ENCODE measurements at places on chromosomes 3 and 15.

DNA sequence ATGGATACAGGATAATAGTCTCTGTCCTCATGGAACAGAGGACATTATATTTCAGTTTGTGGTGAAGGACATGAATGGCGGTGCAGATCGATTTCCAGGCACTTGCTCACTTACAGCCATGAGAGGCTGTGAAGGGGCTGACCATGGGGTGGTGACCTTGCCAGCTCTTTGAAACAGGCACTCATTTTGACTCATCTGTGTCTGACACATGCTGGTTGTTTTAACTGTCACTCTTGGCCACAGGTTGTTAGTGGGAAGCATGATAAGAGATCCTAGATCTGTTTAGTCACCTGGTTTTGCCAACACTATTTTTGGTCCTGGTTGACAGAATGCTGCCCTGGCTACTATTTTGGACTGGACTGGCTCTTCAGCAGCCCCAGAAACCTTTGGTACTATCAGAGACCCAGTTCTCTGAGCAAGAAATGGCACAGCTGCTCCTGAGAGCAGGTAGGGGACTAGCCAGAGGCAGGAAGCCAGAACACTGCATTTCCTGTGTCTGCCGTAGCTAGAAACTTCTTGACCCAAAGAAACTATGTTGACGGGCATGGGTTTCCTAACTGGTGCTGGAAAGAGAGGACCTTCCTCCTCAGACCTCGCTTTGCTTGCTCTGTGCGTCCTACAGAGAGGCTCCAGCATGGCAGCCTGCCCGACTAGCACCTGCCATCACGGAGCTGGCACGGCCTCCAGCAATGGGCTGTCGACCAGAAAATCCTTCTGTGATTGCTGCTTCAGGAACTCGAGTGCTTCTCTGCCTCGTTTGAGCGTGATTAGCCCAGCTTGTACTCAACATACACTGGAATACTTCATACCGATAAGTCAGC, 6.3 kb downstream of the PXYLP1 start:
- DNase-seq, result no peak

- DNase-seq, result no peak
Measured at GRCh38 chr3:56404884-56405283, 63.4 kb downstream of the ERC2 start.

DNA sequence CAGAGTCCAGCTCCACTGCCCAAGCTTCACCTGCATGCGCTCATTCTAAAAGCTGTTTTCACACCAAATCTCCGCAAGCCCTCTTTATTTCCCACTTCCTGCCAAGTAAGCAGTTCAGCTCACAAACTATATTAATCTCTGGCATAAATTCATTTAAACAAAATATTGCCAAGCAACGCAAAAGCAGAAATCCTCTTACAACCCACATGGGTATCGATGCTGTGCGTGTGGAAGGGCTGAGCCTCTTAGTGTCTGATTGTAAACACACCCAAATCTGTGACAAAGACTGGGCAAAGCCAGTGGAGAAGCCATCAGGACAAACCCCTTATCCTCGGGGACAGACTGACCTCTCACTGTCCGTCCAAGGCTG, 124.3 kb upstream of the ATP2B2 start:
- no peak for DNase-seq

GRCh38 chr15:39354189-39354588, 226.7 kb upstream of the THBS1 start:
- no peak for DNase-seq

GRCh38 chr3:87101861-87102625, 111.1 kb upstream of the VGLL3 start:
- DNase-seq, result no peak

DNA sequence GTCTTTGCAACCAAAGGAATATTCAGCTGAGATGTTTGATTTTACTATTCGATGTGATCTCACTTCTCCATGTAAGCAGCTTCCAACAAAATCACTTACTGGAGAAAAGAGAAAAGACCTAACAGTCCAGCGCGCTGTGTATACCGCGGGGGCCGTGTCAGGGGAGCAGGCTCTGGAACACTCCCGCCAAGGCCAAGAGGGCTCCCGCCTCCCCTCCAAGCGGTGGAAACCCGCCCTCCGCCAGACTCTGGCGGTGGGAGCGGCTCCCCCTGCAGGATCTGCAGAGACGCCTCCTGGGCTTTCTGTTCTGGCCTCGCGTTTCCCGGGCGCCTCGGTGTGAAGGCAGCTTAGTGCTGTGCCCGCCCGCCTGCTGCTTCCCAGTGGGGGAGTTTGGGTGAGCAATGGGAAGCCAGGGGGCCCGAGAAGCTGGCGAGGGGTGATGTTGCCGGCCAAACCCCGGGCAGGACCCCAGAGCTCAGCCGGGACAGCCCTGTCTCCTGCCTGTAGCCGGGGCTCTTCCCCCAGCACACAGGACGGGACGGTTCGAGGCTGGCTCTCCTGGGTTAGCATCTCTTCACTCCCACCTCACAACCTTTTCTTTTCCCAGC, 36.3 kb downstream of the CHST14 start:
- DNase-seq, result peak; percentile 81

- no peak for DNase-seq
Measured at GRCh38 chr3:51057121-51057520, 328.0 kb upstream of the MANF start.

- DNase-seq, result no peak
Measured at GRCh38 chr3:157427901-157428300, 8.7 kb upstream of the PTX3 start.

- no peak for DNase-seq
Measured at GRCh38 chr3:111392894-111393398, 149.1 kb upstream of the CD96 start.

GRCh38 chr15:98648654-98649471, 524 bp downstream of the IGF1R start:
- peak; percentile 45 for DNase-seq

GRCh38 chr3:101898752-101899169, 49.4 kb downstream of the NFKBIZ start:
- DNase-seq, result peak; percentile 55

DNA sequence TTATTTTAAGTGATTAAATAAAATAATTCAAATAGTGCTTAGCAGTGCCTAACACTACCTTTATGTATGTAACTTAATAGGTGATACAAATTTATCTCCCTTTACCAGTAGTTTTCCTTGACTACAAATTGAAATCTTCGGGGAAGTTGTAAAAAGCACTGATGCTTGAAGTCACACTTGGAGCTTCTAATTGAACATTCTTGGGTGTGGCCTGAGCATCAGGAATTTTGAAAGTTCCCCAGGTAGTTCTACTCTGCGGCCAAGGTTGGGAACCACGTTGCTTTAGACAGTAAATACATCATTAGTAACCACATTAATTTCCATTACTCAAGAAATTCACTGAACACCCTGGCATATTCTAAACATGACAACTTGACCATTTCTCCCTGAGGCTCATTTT, 351.4 kb downstream of the CNTN6 start:
- DNase-seq, result no peak

GRCh38 chr3:18443665-18444594, 18.8 kb upstream of the SATB1 start:
- DNase-seq, result peak; percentile 15

- peak; percentile 22 for DNase-seq
Measured at GRCh38 chr3:24773798-24774197, 279.1 kb upstream of the THRB start.

- DNase-seq, result no peak
Measured at GRCh38 chr3:99965681-99966408, 148.2 kb downstream of the CMSS1 start.

GRCh38 chr3:16809993-16810392, 74.8 kb upstream of the PLCL2 start:
- no peak for DNase-seq

DNA sequence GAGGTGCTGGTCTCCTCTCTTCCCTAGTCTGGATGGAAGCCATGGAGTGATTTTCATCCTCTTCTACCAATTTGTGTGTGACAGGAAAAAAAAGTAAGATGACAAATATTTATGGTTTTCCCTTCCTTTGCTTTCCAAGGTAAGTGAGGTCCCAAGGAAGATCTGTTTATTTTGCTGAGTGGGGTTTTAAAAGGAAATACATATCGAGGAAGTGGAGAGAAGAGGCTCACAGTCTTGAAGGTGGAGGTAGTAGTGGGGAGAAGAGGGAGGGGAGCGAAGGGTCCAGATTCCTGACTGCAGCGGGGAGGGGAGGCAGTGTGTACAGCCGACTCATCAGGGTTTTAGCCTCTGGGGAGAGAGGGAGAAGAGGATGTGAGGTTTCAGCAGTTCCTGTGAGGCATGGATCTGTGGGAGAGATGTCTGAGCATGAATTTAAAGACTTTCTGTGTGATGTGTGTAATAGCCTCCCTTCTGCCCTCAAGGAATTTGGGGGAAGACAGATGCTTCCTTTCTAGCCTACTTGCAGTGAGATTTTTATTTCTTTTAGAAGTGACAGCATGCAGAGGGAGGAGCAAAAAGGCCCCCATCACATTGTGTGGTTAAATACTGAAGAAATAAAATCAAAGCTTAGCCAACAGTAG, 272.4 kb downstream of the THRB start:
- DNase-seq, result no peak

- DNase-seq, result peak; percentile 24
Measured at GRCh38 chr3:172580680-172581401, 57.6 kb upstream of the TNFSF10 start.

GRCh38 chr15:51856714-51857380, 27.4 kb downstream of the TMOD3 start:
- no peak for DNase-seq

- no peak for DNase-seq
Measured at GRCh38 chr3:101780661-101781060, 1.6 kb downstream of the NXPE3 start.

GRCh38 chr3:38646630-38647029, 2.9 kb downstream of the SCN5A start:
- DNase-seq, result no peak

- DNase-seq, result no peak
Measured at GRCh38 chr3:121330634-121331033, 215.2 kb downstream of the POLQ start.

GRCh38 chr15:63362196-63362595, 19.4 kb downstream of the CA12 start:
- DNase-seq, result no peak

DNA sequence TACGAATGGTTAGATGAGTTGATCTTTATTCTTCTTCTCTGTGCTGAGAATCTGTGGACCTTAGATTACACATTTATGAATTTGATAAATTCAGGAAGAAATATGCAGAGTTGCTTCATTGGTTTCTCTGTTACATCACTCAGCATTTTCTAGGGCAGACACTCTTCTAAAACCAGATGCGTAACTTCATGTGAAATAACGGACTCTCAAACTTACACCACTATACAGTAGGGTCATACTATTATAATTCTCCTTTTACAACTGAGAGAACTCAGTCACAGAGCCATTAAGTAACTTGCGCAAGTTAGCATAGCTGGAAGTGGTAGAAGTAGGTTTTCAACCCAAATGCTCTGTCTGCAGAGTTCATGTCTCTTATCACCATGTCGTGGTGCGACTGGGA, 5.7 kb downstream of the TMEM207 start:
- no peak for DNase-seq

- no peak for DNase-seq
Measured at GRCh38 chr3:194257916-194258668, 93.0 kb downstream of the CPN2 start.

DNA sequence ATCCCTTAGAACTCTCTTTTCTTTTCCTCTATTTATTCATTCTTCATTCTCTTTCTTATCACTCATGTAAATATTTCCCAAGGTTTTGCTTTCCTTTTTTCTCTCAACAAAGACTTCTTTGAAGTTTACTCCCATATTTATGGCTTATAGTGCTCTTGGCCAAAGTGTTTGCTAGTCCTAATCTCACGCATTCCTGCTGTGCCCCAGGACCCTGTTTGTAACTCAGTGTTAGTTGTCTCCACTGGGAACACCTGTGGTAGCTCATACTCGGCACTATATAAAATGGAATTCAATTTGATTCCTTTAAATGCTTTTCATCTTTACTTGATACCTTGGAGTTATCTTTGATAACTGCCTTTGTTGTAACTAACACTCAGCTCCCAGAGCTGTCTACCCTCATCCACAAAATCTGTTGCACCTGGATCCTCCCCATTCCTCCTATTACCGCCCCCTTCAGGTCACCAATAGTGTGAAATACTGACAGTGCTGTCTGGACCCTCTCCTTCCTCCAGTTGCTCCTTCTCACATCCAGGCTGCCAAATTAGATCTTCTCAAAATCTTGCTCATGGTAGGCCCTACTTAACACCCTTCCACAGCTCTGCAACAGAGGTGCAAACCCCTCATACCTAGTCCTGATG, 76.8 kb downstream of the TIGIT start:
- no peak for DNase-seq

GRCh38 chr15:20295238-20295811, 246.3 kb downstream of the GOLGA6L6 start:
- no peak for DNase-seq

DNA sequence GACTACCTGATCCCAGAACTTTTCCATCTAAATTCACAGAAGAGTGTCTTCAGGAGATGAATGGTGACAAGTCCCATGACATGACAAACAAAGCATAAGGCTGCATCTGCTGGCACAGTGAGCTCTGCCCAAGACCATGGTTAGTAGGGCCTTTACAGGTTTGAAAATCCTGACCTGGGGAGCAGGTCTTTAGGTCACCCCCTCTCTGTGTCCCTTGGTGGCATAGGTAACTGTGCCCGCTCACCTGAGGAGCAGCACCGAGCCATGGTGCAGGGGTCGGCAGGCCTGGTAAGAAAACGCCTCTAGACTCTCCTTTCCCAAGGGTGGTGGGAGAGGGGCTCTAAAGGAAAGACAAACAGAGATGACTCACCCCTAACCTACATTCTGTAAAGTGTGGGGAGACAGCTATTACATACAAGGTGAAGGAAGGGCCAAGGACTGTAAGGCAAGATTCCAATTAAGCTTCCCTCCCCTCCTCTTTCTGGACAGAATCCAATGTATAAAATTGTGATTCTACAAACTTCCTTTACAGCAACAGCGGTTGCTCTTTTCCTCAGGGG, 74.0 kb downstream of the SATB1 start:
- DNase-seq, result no peak

- no peak for DNase-seq
Measured at GRCh38 chr3:144187531-144188210, 216.0 kb downstream of the DIPK2A start.

GRCh38 chr15:99932676-99933402, 199.6 kb upstream of the LYSMD4 start:
- no peak for DNase-seq

GRCh38 chr3:158733656-158734055, 1.4 kb upstream of the RARRES1 start:
- no peak for DNase-seq

- DNase-seq, result no peak
Measured at GRCh38 chr3:41716471-41716870, 245.4 kb downstream of the ULK4 start.

GRCh38 chr3:151011427-151011826, 38.9 kb upstream of the CLRN1 start:
- no peak for DNase-seq

Measured in GM10248 (cell line).